AG04450 (cell line): ENCODE measurements at places on chromosomes 11 and 22.
A peak's percentile ranks its signal among the peaks of the same experiment; 100 is the strongest.

GRCh38 chr22:33562501-33562900 is 357.8 kb downstream of the LARGE1 start:
- DNase-seq = no peak

DNA sequence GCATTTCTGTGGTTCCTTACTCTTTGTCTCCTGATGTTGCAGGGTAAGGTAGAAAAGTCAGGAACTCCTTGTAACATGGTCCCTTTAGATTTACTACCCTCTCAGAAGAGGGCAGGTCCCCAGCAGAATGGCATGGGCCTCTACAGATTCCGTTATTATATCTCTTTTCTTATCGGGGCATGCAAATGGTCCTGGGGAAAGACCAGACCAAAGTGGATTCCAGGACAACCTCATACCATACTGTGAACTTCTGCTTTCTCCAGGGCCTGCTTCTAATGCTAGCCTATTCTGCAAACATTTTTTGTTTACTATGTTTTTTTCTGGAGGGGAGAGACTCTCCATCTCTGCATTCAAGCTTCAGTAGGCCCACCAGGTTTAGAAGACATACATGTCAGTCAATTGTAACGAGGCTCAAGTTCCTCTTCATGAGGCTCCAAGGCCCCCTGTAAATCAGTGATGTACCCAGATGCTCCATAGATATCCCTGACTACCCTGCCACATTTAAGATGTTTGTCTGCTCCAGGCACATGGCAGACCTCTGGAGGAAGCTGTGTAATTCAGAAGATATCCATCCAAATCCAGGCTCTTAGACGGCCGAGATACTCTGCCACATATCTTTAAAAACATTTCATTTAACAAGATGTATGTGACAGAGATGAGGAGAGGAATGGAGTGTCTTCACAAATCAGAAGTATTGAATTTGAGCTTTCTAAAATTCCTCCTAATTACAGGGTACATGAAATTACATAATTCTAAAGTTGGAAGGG is 8.5 kb upstream of the ME3 start:
- DNase-seq = no peak

DNA sequence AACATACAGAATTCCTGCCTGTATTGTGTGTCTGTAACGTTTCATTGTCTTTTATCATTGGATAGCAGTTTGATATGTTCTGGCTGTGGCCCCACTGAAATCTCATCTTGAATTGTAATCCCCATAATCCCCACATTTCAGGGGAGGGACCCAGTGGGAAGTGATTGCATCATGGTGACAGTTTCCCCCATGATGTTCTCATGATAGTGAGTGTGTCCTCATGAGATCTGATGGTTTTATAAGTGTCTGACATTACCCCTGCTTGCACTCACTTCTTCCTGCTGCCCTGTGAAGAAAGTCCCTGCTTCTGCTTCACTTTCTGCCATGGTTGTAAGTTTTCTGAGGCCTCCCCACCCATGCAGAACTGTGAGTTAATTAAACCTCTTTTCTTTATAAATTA is 19.6 kb upstream of the MTMR2 start:
- no peak for DNase-seq

GRCh38 chr11:29231991-29232390 is 784.8 kb downstream of the KCNA4 start:
- peak; percentile 26 for DNase-seq

- no peak for DNase-seq
Observed at GRCh38 chr22:25833091-25833490, 91.1 kb downstream of the MYO18B start.

DNA sequence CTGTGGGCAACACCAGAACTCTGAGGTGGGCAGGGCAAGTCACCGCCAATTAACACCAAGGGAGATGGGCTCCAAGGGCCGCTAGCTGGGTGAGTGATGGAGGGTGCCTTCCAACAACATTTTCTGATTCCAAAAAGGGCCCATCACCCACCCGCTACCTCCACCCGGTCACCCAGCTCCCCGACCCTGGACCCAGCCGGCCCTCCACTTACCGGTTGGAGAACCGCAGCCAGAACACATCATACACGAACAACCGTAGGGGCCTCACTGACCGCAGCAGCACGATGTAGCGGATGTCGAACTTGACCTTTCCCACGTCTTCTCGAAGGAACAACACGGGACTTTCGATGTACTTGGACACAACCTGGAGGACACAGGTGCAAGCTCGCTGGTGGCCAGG is 14.7 kb downstream of the TTLL12 start:
- DNase-seq = no peak

DNA sequence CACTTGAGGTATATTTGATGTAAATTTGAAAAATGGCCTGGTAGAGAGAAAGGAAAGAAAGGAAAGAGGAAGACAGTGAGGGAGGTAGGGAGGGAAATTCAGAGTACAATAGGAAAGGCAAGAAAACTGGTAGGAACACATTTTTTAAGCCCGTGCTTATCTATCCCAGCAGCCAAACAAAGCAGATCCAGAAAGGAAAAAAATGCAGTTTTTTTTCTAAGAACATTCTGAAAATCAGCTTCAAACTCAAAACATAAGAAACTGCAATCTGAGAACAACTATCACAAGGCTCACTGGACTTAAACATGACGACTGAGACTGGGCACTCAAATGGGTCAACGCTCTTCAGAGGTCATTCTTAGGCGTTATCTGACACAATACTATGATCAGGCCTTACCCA is 408.3 kb upstream of the DDI1 start:
- no peak for DNase-seq

DNA sequence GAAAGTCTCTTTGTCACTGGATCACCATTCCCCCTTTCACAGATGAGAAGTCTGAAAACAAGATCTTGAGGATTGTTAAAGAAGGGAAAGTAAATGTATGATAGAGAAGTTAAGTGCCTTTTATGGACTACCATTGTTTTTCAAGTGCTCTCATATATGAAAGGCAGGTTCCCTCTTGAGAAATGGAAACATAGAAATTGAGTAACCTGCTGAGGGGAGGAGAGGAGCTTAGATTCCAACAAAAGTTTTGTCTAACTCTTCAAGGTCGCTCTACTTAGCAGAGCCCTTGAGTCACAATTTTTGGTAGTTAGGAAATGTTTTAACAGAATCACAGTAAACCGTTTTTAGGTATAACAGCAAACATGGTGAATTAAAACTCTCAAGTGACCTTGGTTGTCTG is 80.1 kb downstream of the SVIP start:
- no peak for DNase-seq

GRCh38 chr11:73330569-73331093 is 22.6 kb downstream of the ARHGEF17 start:
- DNase-seq = no peak

- no peak for DNase-seq
Observed at GRCh38 chr11:38305682-38306081, 1707.6 kb upstream of the RAG2 start.

GRCh38 chr11:67195971-67196456 is 70.3 kb upstream of the GRK2 start:
- DNase-seq = no peak

GRCh38 chr22:28488825-28489224 is 190.8 kb downstream of the TTC28 start:
- DNase-seq = no peak

DNA sequence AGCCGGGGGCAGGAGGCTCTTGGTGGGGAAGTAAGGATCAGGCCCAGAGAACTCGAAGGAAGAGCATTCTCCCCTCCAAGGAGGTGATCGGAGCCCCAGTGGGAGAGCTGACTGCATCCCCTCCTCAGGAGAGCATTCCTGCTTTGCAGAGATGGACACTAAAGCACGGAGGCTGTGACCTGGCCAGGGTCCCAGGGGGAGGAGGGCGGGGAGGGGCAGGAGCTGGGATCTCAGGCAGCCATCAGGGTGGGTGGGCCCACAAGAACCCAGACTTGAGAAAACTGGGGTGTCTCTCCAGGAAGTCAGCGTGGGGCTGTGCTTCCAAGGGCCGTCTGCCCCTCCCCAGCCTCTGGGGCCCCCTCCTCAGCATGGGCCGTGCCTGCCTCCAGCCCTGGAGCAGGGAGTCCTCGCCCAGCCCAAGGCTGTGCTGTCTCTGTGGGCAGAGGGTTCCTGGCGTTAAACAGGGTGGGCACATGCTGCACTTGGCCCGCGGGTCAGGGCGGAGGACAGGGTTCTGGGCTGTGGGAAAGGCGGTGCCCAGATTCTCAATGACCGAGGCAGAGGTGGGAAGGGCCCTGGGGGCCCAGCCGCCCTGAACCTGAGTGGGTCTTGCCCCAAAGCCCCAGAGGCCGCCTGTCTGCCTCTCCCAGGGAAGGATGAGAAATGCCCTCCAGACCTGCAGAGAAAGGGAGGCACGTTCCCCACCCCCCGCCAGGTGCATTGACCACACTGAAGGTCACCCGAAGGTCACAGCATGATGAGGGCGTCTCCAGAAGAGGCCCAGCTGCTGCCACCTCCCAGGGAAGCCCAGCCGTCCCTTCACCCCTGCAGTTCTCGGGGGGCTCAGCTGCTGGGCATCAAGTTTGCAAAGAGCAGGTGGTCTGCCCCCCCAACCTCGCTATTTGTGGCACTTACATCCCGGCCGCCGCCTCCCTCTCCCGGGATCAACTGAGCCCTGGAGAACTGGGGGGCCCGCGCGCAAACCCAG is 643 bp downstream of the CEND1 start:
- DNase-seq = no peak

- DNase-seq = no peak
Observed at GRCh38 chr11:112884012-112884767, 77.0 kb upstream of the NCAM1 start.

- no peak for DNase-seq
Observed at GRCh38 chr11:7281809-7282208, 30.1 kb downstream of the SYT9 start.

- no peak for DNase-seq
Observed at GRCh38 chr11:1691026-1691877, 5.7 kb upstream of the KRTAP5-6 start.

- DNase-seq = no peak
Observed at GRCh38 chr22:36199001-36199551, 2.5 kb downstream of the APOL4 start.

DNA sequence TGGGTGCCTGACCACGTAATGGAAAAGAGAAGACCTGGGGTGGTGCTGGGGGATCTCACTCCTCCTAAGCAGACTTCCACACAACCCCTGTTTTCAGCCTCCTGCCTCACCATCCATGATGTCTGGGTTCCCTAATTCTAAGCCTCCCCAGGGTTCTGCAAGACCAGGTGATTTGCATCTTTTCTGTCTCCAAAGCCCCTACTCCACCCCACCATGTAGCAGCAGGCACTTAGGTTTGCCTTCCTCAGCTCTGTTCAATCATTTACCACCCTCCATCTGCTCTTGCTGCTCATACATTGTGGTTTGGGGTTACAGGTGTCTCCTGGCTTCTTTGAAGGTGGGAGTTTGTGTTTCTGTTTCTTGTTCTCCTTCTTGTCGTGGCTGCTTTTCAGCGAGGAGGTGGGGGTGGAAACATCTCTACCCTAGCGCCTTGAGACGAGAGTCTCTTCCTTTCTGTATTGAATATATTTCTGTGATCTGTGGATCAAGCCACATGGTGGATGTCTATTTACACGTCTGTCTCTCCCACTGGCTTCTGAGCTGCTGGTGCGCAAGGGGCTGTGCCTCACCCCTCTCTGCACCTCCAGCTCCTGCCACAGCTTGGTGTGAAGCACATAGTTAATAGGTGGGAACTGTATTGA is 6.6 kb upstream of the SSTR3 start:
- DNase-seq = no peak

- DNase-seq = no peak
Observed at GRCh38 chr22:48702573-48703264, 1125.0 kb downstream of the BRD1 start.

DNA sequence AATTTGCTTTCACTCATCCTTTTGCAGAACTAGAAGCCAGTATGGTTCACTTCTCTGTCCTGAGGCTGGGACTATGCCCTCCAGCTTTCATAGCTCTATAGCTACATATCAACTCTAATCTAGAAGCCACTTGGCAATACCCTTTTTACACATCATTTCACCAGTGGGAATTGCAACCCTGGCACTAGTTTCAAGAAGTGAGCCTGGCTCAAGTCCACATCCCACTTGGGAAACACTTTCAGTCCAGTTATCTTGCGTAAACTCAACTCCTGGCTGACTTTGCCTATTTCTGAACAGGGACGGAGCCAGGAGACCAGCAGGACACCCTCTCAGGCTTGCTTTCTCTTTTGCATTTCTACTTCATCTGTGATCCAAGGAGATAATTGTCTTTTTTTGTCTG is 19.9 kb upstream of the FAT3 start:
- no peak for DNase-seq

DNA sequence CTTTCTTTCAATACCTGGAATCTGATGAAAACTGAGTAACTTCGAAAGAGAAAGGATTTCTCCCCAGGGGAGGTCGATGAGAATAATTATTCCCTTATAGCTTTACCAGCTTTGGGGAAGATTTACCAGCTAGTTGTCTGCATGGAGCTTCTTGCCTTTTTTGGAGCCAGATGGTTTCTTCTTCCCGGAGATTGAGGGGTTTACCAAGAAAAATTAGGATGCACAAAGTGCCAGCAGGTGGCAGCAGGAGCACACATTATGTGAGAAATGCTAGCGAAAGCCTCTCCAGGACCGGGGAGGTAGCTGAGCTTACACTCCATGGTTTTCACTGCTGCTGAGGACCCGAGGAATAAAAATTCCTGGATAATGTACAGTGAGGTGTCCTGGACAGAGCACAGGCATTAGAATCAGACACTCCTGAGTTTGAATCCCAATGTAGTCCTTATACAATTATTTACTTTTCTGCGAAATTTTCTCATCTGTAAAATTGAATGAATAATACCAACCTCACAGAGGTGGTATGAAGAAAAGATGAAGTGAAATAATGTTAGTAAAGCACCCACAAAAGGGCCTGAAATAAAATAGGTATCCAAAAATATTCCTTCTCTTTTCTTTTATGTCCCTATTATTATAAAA is 46.0 kb upstream of the PARVA start:
- peak; percentile 71 for DNase-seq

- DNase-seq = no peak
Observed at GRCh38 chr11:30310623-30311022, 12.3 kb upstream of the ARL14EP start.

DNA sequence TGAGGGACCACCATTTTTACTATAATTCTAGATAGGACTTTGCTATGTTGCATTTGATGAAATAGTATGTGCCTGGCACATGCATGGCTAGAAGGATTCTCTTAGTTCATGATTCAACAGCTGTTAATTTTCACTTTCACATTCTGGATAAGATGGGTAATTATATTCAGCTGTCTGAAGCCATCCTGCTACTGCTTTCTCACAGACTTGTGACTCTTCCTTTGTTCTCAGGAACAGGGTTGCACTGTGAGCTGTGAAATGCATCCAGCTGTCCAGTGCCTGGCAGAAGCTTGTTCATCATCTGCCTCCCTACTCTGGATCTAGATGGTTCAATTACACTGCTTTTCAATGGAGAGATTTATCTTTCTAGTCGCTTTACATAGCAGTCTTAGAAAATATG is 610.1 kb upstream of the ANO5 start:
- no peak for DNase-seq

GRCh38 chr11:95884376-95884775 is 39.5 kb downstream of the MTMR2 start:
- no peak for DNase-seq

DNA sequence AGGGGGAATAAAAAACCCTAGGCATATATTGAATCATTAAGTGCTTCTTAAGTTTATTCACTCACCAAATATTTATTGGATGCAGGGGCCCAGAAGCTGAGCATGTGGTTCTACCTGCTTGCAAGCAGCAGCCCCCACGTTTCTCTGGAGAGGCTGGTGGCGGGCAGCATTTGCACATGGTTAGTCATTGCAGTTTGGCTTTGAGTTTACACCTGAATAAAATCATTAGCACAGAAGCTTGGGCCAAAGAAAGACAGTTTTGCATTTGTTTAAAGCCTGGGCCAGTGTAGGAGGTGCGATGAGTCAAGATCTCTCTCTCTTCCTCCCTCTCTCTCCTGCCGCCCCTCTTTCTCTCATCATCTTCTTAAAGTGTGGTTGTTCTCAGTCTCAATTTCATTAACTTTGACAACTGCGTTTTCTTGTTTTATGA is 72.6 kb downstream of the C22orf31 start:
- no peak for DNase-seq
